NCI-H187 (cell line): ENCODE measurements at places on chromosomes 5 and 9.

DNA sequence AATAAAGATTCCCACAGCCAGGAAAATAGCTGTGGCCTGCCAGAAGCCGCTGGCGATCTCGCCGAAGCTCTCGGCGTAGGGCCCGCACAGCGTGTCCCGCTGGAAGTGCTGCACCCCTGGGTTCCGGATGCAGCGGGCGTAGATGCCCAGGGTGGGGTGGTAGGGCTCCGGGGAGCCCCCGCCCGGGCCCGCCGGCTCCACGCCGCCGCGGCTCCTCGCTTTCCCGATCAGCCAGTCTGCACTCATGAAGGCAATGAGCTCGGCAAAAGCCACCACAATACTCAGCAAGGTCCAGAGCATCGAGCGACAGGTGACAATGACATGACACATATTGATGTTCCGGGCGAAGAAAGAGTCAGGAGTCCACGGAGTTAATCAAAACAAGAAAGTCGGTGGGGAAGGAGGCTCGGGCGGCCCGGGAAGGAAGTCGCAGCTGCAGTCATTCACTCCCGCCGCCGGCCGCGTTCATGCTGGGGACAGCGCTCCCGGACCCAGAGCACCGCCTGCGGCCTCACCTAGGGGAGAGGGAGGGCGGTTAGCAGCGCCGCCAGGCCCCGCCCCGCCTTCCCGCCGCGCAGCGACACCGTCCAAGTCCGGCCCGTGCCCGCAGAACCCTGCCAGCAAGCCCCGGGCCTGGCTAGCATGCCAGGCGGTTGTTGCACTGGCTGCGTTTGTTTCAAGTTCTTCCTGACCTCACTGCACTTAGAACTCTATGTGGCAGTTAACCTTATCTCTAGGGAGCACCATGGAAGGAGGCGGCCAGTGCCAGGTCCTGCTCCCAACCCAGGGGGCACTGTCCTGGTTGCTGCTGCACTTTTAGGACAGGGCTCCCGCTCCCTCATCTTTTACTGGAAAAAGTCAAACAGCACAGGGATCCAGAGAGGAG, 138.4 kb downstream of the LHFPL2 start:
- DNase-seq = peak; percentile 25

DNA sequence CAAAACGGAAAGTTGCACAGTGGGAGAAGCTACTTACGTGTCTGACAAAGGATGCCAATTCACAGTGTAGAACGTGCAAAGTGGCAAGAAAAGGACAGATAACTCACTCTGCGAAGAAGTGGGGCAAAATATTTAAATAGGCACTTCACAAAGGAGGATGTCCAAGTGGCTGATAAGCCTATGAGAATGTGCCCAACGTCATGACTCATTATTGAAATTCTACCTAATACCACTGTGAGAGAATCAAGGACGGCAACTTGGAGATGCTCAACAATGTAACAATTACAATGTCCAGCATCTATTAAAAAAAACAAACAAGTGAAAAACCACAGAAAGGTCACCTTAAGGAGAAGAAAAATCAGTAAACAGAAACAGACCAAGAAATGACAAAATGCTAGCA, 59.0 kb downstream of the NACC2 start:
- DNase-seq = no peak

GRCh38 chr5:151051931-151052608, 28.8 kb downstream of the TNIP1 start:
- DNase-seq = no peak

DNA sequence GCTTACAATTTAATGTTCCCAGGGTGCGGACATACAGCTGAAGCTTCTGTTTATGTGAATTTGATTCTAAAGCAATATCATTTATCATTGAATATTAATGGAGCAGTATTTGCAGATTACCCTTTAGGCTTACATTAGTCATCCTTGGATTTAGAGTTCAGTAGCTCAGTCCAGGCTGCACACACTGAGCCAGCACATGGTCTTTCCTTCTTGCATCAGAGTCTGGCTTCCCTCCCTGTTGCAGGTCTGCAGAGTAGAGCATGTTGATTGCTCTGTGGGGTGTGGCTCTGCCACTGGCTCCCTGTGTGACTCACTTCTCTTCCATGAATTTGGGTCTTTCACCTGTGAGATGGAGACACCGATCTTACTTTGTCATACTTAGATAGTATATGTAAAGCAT, 36.8 kb downstream of the NSG2 start:
- DNase-seq = no peak

DNA sequence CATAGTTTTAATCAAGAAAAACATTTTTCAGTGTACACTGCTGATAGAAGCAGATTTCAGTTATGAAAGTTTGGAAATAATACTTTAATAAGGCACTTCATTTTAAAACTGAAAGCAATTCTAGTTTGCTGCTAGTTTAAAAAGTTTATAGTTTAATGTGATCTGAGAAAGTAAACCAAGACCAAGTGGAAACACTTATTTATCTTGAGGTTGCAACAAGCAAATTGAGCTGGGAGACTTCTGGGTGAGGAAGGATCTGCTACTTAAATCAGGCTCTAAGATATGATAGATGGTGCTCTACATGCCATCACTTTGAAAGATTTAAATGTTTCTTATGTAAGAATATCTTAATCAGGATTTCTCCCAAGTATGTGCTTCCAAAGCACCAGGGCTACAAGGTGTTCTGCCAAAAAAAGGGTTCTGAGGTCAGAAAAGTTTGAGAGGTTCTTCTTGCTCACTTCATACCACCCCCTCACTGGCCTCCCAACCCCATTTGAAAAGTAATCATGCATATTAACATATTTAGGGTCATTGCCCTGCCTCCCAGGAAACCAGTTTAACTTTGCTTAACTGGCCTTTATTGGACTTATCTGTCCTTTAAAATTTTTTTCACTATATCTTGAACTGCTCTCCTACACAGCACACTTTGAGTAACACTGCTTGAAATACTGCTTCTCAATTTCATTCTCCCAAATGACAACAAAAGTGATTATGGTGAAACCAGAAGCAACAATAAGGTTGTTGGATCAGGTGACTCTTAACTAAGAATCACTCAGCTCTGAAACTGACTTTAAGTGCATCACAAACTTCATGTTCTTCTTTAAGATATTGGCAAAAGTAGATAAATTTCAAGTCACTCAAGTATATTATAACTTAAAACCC, 15.5 kb downstream of the SLC44A1 start:
- DNase-seq = no peak

GRCh38 chr9:85716031-85716877, 25.5 kb downstream of the AGTPBP1 start:
- DNase-seq = no peak

- DNase-seq = no peak
These were observed 4.7 kb downstream of the TBCA start for GRCh38 chr5:77771452-77771851.

DNA sequence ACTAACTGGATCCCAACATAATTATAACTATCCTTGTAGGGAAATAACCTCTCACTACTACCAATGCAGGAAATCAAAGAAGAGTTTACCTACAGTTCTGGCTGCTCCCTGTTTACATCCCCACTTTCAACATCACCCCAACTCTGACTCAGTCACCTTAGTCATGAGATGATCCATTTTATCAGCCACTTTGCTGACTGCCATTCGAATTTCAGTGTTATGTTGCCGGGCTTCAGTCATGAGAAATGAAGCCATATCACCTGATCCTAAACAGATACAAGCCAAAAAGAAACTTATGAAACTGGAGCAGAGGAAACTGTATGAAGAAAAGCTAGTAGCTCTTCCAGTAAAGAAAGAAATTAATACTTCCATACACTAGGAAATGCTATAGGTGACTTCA, 33.7 kb downstream of the SLC31A2 start:
- no peak for DNase-seq

DNA sequence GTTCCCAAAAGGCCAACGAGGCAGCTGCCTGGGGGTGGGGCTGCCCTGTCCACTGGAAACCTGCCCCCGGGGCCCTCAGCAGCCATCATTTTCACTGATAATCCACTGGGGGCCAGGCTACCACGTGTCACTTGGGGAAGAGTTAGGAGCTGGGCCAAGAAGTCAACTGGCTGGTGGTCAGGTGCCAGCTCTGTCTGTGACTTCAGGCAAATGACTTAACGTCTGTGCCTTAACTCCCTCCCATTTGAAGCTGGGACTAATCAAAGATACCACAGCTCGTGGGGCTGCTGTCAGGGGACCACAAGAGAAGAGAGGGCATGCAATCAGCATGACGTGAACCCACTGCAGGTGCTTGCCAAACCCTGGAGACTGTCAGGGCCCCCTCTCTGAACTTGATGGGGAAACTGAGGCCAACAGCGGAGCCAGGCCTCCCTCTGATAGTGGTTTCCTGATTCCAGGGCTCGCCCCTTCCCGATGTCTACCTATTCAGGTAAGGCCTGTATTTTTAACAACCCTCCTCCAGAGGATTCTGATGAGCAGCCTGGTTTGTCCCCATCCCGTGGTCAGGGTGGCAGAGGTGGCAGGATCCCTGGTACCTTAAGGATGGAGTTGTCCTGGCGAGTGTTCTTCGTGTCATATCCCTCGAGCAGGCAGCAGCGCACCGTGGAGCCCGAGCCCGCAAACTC, 12.3 kb upstream of the DPM2 start:
- no peak for DNase-seq

GRCh38 chr9:128192601-128193371, 1.4 kb upstream of the CIZ1 start:
- peak; percentile 34 for DNase-seq

GRCh38 chr5:168853972-168854371, 274.8 kb upstream of the PANK3 start:
- DNase-seq = no peak

GRCh38 chr5:107512029-107512428, 158.7 kb downstream of the EFNA5 start:
- no peak for DNase-seq

GRCh38 chr9:112361601-112362000, 18.3 kb upstream of the HSDL2 start:
- DNase-seq = no peak

- DNase-seq = no peak
These were observed 29.0 kb upstream of the HMCN2 start for GRCh38 chr9:130236436-130236985.

DNA sequence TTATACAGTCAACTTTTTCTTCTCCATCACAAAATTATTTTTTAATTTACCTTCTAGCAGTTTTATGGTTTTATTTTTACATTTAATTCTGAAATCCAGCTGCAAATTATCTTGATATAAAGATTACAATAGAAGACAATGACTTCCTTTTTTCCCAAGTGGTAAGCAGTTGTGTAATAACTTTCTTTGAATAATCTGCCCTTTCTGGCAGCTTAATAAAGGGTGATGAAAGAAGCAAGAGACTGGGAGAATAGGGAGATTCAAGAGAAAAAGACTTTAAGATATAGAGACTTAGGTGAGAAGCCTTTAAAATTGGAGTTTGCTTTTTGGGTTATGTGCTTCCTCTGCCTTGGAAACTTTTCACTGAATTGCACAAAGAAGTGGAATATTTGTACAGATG, 100.4 kb upstream of the FREM1 start:
- no peak for DNase-seq

DNA sequence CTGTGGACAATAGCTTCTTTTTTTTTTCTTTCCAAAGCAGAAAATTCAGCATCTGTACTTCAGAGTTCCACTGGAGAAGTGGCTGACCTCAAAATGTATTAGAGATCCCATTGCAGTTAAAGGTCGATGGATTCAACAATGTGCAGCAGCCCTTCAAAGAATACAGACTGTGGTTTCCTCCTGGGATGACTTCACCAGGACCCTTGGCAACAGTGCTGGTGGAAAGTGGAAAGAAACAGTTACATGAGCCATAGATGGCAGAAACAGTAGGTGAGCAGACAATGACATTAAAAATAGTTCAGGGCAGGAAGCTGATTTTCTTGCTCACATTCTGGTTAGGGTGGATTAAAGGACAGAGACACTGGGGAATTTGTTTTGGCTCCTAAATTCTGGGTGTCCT, 62.4 kb downstream of the SLC28A3 start:
- DNase-seq = no peak

DNA sequence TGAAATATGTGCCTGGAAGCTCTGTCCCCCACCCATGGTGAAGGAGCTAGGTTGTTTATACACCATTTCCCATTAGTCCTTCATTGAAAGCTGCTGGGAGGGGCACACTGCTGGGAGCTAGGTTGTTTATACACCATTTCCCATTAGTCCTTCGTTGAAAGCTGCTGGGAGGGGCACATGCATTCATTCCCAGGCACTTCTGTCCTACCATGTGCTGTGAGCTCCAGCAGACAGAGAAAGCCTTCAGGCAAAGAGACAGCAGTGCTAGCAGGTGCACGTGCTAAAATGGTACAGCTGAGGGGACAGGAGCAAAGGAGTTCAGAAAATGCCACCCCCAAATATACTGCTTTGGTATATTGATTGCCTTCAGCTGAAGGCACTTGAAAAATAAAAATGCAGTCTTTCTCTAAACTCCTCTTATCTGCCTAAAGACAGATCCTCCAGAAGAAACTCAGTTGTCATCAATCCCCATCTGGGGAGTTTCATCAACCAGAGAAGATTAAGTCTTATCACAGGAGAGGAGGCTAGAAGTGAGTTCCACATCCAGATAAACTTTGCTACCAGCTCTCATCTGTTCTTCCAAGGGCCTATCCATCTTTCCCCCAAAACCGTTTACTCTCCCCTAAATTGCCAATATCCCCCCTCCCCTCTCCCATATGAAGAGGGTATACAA, 27.7 kb upstream of the DAPK1 start:
- no peak for DNase-seq

DNA sequence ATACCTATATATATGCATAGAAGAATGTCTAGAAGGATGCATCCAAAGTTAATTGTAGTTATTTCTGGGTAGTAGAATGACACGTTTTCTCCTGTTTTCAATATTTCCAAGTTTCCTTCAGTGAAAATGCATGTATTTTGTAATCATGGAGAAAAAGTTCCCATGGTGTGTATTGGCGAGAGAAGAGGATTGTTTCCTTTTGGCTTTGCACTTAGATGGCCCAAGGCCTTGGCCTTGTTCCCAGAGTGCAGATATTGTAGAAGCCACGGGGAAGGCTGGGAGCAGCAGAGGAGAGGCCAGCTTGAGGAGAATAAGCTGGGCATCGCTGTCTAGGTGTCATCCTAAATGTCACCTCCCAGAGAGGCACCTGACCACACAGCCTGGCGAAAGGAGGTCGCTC, 44.0 kb downstream of the IRF1 start:
- no peak for DNase-seq

DNA sequence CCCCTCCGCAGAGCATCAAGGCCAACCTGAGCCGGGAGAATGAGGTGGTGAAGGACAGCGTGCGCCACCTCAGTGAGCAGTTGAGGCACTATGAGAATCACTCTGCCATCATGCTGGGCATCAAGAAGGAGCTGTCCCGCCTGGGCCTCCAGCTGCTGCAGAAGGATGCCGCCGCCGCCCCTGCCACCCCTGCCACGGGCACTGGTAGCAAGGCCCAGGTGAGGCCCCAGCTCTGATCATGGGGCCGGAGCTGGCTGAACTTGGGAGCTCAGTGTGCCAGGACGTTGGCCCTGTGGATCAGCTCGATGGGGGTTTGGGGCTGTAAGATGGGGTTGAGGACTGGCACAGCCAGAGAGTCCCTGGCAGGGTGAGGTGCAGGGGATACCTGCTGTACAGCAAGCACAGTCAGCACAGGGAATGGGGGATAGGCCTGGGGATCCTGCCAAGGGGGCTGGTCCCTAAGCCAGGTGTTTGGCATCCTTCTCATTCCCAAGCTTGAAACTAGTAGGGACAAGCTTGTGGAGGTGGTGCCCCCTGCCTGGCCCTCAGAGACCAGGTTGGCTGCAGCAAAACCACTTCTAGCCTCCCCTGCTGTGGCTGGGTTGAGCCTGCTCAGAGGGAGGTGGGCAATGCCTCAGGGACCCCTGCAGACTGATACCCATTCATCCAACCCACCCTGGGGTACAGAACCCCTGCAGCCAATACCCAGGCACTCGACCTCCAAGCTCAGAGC, 22.5 kb downstream of the OLFML2A start:
- DNase-seq = no peak
